ENCODE measurements at places on chromosomes 1 and 21. TPM values are rescaled to one million over a fixed set of nuclear protein-coding genes. Genes with fewer than 3 reads are reported as not detected.
A peak's percentile ranks its signal among the peaks of the same experiment; 100 is the strongest.

DNA sequence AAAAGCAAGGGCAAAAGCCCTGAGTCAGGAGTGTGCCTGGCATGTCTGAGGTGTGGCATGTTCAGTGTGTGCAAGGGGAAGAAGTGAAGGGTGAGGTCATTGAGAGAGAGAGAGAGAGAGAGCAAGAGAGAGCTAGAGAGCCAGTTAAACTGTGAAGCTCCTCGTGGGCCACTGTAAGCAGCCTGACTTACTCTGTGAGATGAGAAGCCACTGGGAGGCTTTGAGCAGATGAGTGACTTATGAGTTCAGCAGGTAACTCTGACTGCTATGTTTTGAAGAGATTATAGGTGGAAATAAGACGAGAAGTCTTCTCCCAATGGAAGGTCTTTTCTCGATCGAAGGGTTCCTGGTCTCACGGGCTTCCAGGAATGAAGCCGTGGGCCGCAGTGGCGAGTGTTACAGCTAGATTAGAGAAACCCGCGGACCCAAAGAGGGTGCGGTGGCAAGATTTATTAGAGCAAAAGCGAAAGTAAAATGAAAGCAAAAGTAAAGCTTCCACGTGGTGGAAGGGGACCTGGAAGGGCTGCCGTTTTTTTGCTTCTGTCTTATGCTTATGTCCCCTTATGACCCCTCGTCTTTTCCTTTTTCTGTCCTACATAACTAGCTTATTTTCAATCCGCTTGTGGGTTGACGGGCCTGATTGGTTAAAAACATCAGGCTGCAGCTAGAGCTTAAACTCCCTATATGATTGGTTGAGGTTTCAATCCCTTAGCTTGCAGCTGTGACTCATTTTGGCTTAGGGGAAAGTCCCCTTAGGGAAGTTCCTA is 323.1 kb upstream of the FAM78B start:
- peak; percentile 60 for DNase-seq

Gene TMEM125
- not detected for polyA plus RNA-seq

DNA sequence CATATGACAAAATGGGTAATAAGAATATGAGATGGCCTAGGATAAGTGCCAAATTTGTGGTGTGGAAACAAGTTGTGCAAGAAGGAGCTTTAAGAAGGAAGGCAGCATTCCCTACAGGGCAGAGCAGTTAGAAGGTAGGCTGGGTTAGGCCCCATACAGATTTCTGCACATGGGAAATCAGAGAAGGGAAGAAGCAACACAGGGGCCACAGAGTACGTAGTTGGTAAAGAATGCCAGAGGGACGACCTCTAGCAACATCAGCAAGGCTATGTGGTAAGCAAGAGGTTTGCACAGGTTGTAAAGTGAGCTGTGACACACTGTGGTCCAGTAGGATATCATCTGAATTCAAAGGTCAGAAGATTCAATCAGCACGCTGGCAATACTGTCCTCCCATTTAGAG is 765.6 kb upstream of the B3GALT2 start:
- DNase-seq, result no peak

GRCh38 chr21:20618878-20619277 is 379.3 kb upstream of the NCAM2 start:
- no peak for DNase-seq

Measured in GM12878 (cell line).